ENCODE measurements at places on chromosomes 2 and 18.

DNA sequence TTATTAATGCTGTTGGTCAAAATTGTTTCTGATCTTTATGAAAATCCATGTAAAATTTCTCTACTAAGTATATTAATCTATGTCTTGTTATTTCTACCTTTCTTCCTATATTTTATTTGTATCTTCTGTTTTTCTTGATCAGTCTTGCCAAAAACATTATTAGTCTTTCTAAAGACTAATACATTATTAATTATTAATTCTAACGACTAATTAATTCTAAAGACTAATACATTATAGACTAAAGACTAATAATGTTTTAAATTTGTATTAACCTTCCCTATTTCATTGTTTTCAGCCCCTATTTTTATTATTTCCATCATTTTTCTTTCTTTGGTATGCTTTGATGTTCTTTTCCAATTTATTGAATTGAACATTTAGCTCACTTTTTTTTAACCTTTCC, 27.7 kb downstream of the NEURL3 start:
- no peak for DNase-seq

DNA sequence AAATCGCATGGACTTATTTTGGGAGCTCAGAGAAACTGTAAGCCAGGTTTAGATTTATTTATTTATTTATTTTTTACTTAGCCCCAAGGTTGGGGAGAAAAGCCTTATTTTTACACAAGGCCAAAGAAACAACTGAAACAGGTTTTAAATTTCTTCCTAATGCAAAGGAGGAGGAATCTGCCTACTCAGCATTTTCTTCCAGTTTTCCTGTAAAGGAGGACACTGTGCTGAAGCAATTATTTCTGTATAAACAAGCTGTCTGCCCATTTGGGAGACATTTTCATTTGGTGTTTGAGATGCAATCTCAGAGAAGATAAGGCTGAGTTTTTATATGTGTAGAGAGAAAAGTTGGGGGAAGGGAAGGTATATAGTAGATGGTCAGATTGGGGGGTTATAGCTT, 125.0 kb downstream of the ETAA1 start:
- no peak for DNase-seq

- DNase-seq: no peak
These were observed 392.1 kb downstream of the TDRD15 start for GRCh38 chr2:21515903-21516302.

DNA sequence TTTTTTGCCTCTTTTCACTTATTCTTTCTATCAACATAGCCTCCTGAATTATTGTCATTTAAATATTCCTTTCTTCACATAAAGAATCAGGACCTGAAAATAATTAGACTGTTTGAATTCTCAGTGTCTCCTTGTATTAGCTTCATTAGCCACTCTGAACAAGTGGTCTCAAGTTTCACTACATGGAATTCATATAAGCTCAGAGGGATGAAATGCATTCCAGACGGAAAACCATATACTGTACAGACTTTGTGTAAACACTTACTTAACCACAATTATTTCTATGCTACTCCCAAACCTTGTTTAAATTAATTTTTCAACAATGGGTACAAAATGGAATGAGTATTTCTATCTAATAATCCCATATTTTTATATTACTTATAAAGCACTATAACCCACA, 53.4 kb downstream of the CHN1 start:
- no peak for DNase-seq

DNA sequence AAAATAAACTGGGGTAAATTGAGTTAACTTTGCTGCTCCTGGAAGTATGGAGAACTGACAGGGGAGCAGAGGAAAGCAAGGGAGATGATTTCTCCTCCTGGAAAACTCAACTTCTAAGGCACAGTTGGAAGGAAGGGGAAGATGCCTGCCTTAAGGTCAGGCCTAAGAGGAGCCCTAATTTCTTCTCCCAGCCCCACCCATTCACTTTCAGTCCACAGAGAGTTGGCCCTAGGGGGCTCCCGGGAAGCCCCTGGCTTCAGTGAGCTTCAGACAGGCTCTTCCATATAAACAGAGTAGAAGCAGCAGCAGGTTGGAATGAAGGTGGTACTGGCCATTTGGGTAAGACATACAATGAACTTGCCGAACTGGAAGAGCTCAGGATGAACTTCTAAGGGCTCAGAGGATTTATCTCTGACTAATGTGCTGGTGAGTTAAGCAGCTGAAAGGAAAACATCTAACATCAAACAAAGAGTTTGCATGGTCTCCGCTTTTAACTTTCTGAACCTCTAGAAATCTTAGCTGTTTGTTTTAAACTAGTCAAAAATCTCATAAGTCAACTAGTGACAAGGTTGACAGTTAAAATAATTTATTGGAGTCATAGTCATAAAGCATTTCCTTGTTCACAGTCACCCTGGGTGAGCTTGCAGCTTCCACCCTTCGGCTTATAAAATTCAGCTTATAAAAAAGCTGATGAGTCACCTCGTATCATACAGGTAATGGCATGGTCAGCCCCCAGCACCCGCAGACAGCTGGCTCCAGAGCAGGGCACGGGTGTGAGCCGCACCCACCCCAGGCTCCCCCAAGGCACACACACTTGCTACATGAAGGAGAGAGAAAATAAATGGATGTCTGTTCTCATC, 9.8 kb downstream of the MALL start:
- no peak for DNase-seq

DNA sequence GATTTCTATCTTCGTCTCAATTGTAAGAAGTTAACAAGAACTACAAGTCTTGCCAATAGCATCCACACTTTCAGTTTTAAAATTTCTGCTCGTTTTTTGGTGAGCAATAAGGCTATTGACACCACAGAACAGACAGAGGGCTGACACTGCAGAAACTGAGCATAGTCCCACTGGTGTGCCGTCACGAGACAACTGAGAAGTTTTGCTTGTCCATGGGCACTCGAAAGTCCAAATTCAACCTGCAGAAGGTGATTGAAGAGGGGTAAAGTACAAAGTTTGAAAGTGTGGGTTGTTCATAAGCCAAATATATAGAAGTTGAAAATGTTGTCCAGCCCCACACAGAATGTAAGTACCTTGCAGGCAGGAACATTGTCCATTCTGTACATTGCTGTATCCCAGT, 63.8 kb upstream of the SP3 start:
- no peak for DNase-seq

GRCh38 chr2:210461401-210461800, 15.2 kb downstream of the LANCL1 start:
- no peak for DNase-seq

GRCh38 chr2:127032621-127033020, 74.3 kb downstream of the BIN1 start:
- DNase-seq: no peak

- DNase-seq: no peak
These were observed 78.0 kb upstream of the HNMT start for GRCh38 chr2:137886083-137886831.

DNA sequence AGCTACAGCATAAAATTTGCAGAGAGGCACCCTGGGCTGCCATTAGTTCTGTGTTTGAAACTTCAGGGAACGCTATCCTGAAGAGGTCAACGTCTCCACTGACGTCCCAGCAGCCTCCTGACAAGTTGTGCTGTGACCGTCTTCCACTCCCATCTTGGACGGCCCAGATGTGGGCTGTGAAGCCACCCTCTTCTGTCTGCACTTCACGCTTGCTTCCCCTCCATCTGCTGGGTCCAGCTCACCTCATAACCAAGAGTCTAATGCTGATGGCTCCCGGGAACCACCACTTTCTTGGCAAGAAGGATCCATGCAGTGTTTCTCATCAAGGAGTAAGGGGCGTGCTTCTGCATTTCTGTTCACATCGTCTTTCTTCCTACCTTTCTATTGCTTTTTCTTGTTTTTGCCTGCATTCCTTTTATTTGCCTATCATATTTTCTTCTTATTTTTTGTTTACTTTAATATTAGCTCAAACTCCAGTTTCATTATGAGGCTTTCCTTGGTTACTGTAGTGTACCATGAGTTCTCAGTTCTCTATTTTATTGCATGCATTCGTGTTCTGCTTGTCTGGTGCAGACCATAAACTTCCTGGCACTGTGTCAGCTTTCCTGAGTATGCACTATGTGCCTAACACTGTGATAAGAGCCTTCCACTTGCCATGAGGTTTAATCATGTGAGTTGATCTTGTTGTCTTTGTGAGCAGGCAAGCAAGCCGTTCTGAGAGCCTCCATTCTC, 631.8 kb upstream of the RAB6C start:
- DNase-seq: no peak

- DNase-seq: no peak
These were observed 21.9 kb downstream of the ELMOD3 start for GRCh38 chr2:85376291-85377065.

GRCh38 chr18:55999641-56000040, 411.6 kb upstream of the TCF4 start:
- no peak for DNase-seq

GRCh38 chr2:49980774-49981173, 826.5 kb upstream of the FSHR start:
- DNase-seq: no peak

DNA sequence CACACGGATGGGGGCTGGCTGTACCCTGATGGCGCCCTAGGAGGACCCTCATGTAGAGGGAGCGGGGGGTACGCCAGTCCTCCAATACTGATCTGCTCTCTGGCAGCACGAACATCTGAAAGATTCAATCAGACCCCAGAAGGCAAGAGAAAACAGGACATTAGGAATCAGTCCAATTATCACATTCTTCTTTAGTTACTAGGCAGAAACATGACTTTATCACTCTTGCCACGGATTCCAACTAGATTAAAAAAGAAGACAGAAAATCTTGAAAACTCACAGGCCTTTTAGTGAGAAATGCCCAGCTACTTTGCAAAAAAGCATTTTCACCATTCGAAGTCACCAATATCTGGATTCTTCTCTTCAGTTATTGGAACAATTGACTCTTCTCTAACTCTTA, 68.4 kb downstream of the ID2 start:
- no peak for DNase-seq

DNA sequence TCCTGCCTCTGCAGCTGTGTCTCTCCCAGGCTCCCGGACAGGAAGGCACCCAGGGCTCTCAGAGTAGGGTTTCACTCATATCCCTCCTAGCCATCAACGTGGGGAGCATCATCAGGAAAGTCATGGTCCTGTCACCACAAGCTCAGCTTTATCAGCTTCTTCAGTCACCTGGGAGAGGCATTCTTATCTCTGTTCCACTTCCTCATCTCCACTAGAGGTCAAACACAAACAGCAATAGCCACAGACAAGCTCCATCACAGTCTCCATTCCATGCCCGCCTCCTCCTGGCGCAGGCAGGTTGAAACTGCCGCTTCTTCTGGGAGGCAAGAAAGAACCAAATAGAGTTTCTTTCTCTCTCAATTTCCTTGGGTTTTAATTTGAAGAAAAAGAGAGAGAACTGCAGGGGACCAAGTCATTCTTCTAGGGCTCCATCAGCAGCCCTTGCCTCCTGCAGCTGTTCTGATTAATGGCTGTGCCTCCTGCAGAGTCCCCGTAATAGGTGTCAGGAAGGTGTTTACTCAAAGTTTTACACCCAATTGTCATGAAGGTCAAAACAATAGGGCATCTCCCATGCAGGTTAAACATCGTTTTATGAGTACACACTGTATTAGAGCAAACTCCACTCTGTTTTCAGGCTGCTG, 377.9 kb downstream of the TMEM182 start:
- no peak for DNase-seq

DNA sequence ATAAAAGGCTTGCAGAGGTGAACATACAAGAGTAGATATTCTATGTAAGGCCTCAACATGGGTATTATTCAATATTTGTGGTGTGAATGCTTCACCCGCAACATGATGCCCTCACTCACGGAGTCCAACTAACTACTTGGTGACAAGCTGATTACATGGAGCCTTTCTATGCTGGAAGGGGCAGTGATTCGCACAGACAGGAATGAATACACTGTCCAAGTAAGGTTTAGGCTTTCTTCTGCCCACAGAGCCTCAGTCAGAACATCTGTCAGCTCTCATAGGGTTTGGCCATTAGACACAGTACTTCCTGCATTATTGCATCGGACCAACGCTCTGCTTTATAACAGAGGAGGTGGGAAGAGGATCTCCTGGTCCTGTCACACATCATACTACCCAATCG, 80.3 kb upstream of the SLC35G4 start:
- no peak for DNase-seq

DNA sequence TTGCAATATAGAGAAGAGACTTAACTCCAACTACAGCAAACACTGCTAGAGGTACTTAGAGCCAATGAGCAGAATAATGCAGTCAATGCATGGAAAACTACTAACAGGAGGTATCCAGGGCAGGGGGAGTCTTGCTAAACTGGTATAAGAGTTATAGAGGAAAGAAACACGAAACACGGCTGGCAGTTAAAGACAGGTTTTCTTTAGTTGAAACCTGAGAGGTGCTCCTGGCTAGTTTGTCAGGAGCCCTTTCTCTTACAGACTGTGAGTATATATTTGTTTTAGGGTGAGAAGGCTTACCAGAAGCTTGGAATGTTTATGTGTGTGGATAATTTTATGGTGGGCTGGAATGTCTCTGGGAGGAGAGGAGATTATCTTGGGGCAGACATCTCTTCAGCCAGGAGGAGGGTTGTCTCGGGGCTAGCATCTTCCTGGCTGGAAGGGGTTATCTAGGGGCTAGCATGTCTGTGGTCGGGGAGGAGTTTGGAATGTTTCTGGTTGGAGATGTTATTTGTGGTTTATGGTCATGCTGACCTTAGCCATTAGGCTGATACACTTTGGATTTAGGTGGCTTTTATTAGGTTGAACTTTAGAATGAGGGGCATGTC, 1048.8 kb downstream of the DPP10 start:
- DNase-seq: no peak

GRCh38 chr2:235765181-235765820, 271.5 kb downstream of the AGAP1 start:
- no peak for DNase-seq

GRCh38 chr2:176079831-176080539, 3.8 kb downstream of the EVX2 start:
- DNase-seq: peak; percentile 54

DNA sequence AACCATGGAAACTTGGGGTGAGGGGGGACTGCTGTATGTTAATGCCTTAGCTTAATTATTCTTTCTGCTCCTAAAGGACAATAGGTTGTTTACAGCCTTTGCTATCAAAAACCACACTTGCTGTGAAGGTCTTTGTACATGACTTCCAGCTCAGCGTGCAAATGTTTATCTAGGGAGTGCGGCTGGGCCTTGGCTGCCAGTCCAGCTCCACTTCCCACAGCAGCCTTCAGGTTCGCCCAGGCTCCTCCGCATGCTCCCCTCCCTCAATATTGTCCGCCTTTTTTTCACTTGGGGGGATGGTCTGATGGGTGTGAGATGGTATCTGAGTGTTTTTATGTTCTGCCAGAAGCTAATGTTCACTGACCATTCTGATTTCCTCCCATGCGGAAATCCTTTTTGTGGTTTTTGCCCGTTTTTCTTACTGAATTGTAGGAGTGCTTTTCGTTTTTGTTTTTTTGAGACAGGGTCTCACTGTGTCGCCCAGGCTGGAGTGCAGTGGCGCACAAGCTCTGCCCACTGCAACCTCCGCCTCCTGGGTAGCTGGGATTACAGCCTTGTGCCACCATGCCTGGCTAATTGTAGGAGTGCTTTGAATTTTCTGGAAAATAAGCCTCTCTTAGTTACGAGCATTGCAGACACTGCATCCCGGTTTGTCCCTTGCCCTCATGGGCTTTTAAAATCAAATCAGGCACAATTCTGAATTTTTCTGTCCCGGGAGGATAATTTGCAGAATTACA, 28.8 kb downstream of the SH3BP4 start:
- no peak for DNase-seq

Measured in right atrium auricular region (tissue), 2 donors.